ENCODE measurements at places on chromosomes 1 and 21.

DNA sequence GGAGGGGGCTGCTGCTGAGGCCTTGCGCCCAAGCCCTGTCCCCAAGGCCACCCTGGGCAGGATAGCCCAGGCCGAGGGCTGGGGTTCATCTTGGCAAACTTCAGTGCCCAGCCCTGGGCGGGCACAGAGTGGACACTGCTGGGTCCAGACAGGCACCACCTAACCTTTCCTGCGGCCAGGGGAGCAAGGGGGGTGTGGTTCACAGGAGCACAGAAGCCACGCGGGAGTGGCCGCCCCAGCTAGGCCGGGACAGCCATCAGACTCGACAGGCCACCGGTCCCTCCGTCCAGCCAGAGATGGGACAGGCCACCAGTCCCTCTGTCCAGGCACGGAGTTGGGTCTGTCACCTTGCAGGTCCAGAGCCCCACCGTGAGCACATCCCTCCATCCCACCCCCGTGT, 28.9 kb downstream of the ARHGEF16 start:
- no peak for DNase-seq

DNA sequence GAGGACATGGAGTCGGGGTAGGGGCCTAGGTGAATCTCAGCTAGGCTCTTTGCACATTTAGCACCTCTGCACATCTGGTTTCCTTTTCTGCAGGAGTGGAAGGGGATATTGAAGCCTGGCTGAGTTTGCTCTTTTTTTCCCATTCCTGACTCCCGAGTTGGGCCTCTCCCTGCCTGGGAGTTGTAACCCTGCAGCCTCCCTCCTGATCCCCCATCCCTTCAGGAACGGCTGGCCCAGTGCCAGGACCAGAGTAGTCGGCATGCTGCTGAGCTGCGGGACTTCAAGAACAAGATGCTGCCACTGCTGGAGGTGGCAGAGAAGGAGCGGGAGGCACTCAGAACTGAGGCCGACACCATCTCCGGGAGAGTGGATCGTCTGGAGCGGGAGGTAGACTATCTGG, 836 bp downstream of the OLFML3 start:
- DNase-seq, result no peak

DNA sequence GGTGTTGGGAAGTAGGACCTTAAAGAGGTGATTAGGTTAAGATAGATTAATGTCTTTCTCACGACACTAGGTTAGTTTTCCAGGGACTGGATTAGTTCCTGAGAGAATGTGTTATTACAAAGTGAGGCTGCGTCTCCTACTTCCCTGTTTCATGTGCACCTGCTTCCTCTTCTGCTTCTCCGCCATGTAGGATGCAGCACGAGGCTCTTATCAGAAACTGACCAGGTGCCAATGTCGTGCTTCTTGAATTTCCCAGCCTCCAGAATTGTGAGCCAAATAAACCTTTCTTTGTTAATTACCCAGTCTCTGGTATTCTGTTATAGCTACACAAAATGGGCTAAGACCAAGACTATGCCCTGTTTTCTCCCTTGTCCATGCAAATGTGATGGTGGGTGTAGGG, 152.2 kb upstream of the LMO4 start:
- DNase-seq, result no peak

- peak; percentile 42 for DNase-seq
Measured at GRCh38 chr1:188782220-188782841, 1695.3 kb downstream of the BRINP3 start.

DNA sequence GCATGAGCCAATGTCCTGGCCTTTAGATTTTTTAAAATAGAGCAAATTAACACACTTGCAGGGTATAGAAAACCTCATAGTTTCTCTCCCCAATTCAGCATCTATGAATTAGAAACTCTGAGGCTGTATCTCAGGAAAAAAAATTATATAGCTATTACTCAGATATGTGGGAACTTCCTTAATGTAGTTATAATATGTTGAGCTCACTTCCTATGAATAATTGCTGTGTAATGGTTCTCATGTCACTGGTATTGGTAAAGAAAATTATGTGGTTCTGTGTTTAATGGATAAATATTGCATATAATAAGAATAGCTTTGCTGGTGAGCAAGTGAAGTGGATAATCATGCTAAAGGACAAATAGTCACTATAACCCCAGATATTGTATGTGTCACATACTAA, 2019.8 kb downstream of the NCAM2 start:
- DNase-seq, result no peak

- DNase-seq, result no peak
Measured at GRCh38 chr1:92752719-92753118, 32.2 kb downstream of the EVI5 start.

GRCh38 chr1:210025870-210026269, 87.9 kb downstream of the SYT14 start:
- DNase-seq, result no peak

DNA sequence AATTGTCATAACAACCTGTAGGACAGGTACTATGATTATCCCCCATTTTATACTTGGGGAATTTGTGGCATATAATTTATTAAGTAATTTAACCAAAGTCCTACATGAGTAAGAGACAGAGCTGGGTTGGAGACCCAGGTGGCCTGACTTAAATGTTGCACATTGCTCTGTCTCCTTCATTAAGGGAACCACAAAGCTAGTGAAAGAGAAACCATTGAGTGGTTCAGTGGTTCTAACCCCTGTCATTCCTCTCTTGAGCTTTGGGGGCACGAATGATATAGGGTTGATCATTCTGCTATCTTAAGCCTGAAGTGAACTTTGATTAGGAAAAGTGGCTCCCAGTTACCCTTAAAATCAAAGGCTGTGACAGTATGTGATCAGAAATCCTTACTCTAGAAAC, 5.3 kb upstream of the MAP3K7CL start:
- no peak for DNase-seq

- no peak for DNase-seq
Measured at GRCh38 chr1:98659879-98660278, 1.6 kb upstream of the SNX7 start.

DNA sequence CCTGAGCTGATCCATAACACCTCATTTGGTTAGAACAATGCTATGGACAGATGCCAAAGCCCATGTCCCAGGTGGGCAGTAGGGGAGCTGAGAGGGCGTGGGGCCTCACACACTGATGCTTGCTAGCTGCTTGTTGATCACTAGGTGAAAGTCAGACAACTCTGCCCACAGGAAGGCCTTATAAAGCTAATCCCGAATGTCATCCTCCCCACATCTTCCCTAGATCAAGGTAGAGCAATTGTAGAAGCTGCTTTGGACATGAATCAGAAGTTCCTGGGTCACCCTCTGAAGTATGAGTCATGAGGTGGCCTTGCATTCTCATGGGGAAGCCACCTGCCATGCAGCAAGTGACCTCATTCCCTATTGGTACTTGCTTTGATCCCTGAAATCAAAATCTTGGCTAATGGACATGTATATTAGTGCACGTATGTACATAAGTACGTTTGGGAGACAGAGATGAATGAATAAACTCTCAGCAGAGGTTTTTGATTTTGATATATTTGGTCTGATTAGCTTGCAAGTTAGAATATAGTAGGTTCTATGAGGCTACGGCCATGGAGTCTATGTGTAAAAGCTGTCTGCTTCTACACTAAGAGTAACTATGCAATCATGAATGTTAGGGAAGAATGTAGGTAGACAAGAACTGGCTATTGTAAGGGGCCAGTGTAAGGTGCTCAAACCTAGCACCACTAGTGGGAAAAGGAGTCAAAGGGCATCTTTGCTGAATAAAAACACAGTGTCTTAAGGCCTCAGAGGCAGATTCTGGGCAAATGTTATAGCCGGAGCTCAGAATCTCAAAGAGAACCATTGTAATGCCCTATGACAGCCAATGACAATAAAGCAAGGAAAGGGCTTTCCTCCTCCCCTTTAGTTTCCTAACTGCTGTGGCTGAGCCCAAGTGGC, 52.6 kb downstream of the ABCA4 start:
- DNase-seq, result no peak

DNA sequence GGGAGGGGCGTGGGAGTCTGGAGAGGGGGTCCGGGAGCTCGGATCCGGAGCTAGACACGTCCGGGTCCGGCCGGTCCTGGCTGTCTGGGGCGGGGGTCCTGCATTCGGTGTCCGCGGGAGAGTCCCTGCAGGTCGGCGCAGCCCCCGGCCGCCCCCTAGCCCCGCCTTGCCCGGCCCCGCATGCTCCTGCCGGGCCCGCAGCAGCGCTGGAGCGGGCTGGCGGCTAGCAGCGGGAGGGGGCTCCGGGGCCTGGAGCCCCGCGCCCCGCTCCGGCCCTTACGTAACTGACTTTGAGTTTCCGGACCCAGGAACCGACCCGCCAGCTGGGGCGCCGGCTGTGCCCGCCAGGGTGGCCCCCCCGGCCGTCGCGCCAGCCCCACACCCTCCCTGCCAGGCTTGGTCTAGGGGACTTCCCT, 26.9 kb upstream of the EPB41 start:
- DNase-seq, result peak; percentile 79

DNA sequence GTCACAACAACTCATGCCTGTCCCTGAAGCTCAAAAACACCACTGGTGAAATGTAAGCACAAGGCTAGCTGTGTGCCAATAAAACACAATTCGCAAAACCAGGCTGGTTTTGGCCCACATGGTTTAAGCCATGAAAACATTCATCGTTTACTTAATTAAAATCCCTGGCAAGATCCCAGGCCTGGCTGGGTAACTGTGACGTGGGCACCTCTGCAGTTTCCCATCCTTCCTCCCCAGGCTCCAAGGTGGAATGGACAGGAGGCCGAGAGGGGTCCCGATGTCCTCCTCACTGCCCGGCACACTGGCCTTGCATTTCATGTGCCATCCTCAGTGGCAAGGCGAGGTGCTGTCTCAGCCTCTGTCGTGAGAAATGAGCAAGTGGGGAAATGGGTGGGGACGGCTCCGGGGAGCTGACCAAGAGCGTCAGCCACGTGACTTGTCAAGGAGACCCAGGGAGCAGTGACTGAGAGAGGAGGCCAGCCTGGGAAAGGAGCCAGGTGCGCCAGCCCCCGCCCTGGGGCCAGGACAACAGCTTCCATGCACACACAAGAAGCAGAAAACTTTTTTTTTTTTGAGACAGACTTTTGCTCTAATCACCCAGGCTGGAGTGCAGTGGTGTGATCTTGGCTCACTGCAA, 153.1 kb upstream of the RAB4A start:
- no peak for DNase-seq

Measured in SK-N-SH (cell line).